ENCODE measurements at places on chromosomes 1 and 21. TPM values are rescaled to one million over a fixed set of nuclear protein-coding genes. Genes with fewer than 3 reads are reported as not detected.

DNA sequence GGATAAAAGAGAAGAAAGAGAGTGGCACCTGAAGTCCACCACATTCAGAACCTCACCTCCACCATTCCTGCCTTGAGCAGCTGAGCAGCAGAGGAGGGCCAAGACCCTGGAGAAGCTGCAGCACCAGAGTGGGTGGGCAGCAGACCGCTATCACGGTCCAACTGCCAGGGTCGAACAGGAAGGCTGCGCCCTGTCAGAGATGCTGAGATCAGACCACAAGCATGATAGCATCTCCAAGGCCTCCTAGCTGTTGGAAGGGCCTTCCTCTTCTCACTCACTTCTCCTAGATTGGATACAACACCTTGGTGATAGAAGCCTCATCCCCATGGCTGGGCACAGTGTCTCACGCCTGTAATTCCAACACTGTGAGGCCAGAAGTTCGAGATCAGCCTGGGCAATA, 12.1 kb upstream of the SLC45A3 start:
- DNase-seq, result no peak

DNA sequence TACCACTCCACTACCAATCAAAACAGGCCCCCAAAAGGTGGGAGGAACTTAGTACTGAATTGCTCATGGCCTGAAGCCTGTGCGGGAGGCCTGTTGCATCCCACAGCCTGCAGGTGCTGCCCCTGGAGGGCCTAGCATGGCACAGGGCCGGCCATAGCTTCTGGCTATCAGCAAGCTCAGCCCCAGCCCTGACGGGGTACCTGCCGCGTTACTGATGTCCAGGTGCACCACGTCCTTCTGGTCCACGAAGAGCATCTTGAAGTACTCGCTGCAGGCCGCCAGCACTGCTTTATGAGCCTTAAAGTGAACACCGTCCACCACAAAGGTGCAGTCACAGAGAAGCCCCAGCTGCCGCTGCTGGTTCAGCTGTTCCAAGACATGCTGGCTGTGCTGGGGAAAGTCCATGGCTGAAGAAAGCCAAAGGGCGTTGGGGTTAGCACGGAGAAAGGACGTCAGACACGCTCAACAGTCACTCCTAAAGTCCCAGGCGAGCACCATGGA, 27.8 kb downstream of the ZBTB17 start:
- DNase-seq, result no peak

DNA sequence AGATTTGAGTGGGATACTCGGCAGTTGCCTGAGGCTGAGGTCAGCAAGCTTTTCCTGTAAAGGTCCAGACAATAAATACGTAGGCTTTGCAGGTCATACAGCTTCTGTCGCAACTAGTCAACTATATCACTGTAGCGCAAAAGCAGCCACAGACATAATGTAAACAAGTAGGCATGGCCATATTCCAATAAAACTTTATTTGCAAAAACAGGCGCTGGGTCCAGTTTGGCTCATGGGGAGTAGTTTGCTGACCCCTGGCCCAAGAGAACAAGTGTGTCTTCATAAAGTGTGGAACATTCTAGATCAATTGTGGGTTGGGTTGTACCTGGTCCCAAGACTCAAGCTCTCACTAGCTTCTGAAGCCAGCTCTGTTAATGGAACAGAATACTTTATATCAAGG, 78.8 kb downstream of the MIS18A start:
- DNase-seq, result no peak

- DNase-seq, result no peak
Observed at GRCh38 chr1:181768930-181769280, 285.6 kb downstream of the CACNA1E start.

DNA sequence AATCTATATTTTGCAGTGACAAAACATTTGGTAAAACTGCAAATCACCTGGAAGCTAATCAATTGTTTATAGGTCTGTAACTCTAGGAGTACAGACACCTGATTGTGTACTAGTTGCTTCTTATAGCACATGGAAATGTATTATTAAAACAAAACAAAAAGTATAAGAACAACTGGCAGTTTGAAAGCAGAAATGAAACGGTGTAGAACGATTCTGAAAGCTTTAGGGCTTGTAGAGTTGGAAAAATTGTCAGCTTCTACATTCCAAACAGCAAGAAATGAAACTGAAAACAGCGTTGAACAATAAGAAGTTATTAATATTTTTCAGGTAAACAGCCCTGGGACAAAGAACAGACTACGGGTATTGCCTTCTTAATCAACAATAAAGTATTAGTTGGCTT, 273.3 kb downstream of the OLFM3 start:
- DNase-seq, result no peak

- DNase-seq, result no peak
Observed at GRCh38 chr1:27285274-27285660, 36.7 kb upstream of the TMEM222 start.

DNA sequence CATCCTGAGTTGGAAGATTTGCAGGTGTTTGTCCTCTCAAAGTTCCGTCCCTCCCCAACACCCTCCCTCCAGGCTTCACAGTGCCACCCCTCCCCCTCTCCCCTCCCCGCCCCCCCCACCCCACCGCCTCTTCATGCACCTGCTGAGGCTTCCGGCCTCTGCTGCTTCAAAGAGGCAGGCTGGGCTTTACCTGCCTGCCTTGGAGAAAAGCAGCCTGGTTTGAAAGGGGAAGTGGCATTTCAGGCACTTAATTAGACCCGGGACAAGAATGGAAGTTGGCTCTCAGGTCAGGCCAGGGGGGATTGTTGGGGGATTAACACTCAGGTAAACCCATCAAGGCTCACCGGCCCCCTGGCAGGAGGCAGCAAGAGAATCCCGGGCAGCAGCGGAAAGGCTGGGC, 21.1 kb downstream of the PAX7 start:
- DNase-seq, result no peak

GRCh38 chr1:88216441-88216840, 467.6 kb upstream of the PKN2 start:
- DNase-seq, result no peak

Gene HSD3B2
- not detected for total RNA-seq

DNA sequence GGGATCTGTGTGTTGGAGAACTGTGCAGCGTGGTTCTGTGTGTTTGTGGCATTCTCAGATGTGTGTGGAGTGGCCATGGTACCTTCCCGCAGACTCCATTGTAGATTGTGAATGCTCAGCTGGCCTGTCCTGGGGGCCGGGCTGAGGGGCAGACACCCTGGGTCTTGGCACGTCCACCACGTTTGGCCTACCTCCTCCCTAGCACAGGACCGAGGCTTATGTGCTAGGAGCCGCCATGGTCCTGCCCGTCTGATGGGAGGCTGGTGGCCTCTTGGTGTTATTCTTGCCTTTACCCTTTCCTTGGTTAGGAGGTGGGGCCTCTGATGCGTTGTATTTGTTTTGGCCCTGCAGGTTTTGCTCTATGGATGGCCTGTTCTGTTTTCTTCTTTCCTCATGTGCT, 25.1 kb downstream of the SNAP47 start:
- no peak for DNase-seq

- no peak for DNase-seq
Observed at GRCh38 chr1:97925151-97925550, 4.3 kb upstream of the DPYD start.

Gene CFAP410
- total RNA-seq, result 26.7 TPM

GRCh38 chr1:223725578-223725977, 13.2 kb downstream of the CAPN2 start:
- no peak for DNase-seq

DNA sequence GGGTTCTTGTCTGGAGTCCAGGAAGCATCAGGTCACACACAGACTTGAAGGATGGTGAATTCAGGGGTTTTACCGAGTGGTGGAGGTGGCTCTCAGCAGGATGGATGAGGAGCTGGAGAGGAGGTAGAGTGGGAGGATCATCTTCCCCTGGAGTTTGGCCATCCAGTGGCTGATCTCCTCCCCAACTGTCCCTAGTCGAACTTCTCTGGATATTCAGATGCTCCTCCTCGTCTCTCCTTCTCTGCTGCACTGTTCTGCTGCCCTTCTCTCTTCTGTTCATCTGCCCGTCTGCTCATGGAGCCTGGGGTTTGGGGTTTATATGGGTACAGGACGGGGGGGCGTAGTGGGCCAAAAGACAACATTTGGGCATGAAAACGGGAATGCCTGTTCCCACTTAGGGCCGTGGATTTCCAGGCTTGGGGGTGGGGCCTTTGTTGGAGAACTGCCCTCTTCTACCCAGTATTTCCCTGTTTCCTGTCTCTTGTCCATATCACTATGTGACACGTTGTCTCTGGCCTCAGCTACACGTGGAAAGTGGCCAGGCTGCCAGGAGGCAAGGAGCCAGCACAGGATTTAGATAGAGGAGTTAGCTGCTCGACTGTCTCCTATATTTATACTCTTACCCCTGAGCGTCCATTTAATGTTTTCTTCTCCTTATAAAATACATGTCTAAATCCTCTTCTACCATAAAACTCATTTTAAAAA, 76.7 kb downstream of the SIPA1L2 start:
- DNase-seq, result no peak

DNA sequence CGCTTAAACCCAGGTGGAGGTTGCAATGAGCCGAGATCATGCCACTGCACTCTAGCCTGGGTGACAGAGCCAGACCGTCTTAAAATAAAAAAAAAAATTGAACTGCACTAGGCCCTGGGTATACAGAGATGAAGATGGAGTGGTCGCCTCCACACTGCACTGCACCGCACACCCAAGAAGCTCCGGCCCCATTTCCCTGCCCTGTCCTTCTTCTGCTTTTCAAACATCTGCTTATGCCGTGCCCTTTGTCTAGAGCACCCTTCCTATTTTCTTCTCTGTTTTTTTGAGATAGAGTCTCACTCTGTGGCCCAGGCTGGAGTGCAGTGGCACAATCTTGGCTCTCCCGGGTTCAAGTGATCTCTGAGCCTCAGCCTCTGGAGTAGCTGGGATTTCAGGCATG, 17.4 kb downstream of the IQGAP3 start:
- no peak for DNase-seq

DNA sequence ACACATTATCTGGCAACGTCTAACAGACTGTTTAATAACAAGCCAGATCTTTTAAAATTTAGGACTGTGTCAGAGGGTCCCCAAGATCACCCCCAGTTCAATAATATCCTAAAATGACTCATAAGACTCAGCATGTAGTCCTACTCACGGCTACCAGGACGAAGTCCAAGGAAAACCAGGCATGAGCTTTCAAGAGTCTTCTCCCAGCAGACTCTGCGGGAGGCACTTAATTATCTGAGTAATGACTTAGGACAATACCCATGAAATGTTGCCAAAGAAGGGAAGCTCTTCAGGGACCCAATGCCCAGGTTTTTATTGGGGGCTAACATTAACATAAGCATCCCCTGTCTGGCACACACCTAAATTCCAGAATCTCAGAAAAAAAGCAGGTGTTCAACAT, 7.0 kb downstream of the HFM1 start:
- no peak for DNase-seq

DNA sequence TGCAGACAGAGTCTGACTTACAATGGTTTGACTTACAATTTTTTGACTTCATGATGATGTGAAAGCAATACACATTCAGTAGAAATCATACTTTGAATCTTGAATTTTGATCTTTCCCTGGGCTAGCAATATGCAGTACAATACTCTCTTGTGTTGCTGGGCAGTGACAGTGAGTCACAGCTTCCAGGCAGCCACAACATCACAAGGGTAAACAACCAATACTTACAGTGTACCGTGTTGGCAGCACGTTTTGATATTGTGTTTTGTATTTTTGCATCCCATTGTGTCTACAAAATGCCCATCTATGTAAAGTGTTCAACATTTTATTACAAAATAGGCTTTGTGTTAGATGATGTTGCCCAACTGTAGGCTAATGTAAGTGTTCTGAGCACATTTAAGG, 150.9 kb downstream of the NTMT2 start:
- DNase-seq, result no peak

GRCh38 chr1:115219927-115220326, 118.1 kb downstream of the NGF start:
- no peak for DNase-seq

DNA sequence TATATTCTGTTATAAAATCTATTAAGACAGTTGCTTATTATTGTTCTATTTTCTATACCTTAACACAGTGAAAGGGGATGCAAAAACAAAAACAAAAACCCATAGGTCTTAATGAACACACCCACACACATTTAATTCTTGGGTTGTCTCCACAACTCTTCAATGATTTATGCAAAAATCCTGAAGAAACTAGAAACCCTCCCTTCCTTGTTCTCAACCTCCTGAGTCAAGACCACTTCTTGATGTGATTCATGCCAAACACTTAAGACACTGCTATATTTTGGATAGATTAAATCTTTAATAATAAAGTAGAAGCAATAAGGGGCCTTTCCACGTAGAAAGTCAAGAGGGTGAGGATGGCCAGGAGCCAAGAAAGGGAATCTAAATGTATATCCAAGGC, 23.4 kb downstream of the SCAF4 start:
- DNase-seq, result no peak

Measured in sciatic nerve (tissue), 2 donors.